H7 (cell line): ENCODE measurements at places on chromosomes 11 and 22. TPM values are rescaled to one million over a fixed set of nuclear protein-coding genes. Genes with fewer than 3 reads are reported as not detected.

The OR2AG2 gene
- 0.07 TPM in 2 replicates for total RNA-seq

The TBCEL gene
- 7.4 and 9.1 TPM in 2 replicates for total RNA-seq

- peak; percentile 54 for DNase-seq
Measured at GRCh38 chr11:19676475-19677380, 35.9 kb upstream of the NAV2 start.

DNA sequence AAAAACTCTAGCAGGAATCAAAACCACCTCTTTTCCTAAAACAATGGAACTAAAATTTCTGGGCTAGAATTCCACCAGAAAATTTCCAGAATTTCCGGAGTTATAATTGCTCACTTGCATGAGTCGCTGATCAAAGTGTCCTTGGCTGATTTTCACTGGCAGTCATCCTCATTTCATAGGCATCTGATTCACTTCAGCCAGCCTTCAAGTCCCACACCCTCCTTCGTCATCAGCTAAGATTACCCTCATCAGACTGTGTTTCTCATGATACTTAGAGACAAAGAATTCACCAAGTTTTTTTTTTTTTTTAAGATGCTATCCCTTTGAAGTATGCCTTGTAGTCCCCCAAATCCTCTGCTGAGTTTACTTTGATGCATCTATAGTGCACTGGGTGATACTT lies 71.5 kb upstream of the RAB38 start:
- no peak for DNase-seq

The OR51L1 gene
- total RNA-seq = not detected in 2 replicates

The APOBEC3B gene
- total RNA-seq = 4.4 and 6.5 TPM in 2 replicates
